ENCODE measurements at places on chromosomes 6 and 20.
A peak's percentile ranks its signal among the peaks of the same experiment; 100 is the strongest.

DNA sequence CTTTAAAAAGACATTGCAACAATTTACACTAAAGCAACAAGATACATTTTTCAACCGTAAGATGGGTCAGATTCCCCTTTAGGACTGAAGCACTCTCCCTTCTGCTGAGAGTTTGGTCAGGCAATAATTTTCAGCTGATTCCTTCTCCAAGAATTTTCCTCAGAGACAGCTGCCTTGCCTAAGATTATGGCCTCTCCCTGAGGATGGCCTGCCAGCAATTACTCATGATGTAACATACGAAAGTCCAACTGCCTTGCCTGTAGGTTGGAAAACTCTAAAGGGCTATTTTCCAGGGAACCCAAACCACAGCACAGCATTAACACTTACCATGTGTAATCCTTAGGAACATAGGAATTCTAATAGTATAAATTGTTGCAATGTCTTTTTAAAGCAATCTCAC lies 229.1 kb upstream of the FLRT3 start:
- no peak for DNase-seq

DNA sequence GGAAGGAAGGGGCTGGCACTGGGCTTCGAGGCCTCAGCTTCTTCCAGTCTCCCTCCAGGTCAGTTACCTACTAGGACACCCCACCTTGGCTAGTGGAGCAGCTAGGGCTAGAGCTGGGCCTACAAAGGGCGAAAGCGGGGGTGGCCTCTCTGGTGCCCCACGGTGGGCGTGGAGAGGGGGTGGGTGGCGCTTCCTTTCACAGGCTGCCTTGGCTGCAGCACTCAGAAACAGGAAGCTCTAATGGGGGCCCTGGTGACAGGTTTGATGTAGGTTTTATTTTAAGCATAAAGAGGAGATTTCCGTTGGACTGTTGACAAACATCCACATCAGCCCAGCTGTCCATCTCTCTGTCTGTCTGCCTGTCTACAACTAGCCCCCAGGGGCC lies 13.4 kb downstream of the FAM110A start:
- DNase-seq, result no peak

- DNase-seq, result peak; percentile 44
Measured at GRCh38 chr6:7052443-7053011, 55.2 kb upstream of the RREB1 start.

GRCh38 chr6:99384507-99384906 lies 9.5 kb downstream of the COQ3 start:
- DNase-seq, result no peak

DNA sequence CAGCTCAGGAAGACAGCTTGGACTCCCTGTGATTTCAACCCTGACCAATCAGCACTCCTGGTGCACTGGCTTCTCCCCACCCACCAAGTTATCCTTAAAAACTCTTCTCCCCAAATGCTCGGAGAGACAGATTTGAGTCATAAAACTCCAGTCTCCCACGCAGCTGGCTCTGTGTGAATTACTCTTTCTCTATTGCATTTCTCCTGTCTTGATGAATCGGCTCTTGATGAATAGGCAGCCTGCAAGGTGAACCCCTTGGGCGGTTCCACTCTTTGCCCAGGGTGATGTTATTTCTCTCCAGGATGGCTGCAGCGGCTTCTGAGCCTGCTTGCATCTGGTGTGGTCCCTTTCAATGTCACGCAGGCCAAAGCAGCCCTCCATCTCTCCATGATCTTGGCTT lies 12.4 kb downstream of the SLC52A3 start:
- DNase-seq, result no peak

- no peak for DNase-seq
Measured at GRCh38 chr20:23225407-23226060, 125.1 kb upstream of the NXT1 start.

- DNase-seq, result no peak
Measured at GRCh38 chr6:126531840-126532239, 191.9 kb downstream of the CENPW start.

GRCh38 chr6:13238640-13239216 lies 89.6 kb downstream of the TBC1D7 start:
- no peak for DNase-seq

- DNase-seq, result no peak
Measured at GRCh38 chr6:29702519-29703103, 20.6 kb upstream of the HLA-F start.

- DNase-seq, result no peak
Measured at GRCh38 chr6:54267798-54268197, 40.4 kb upstream of the TINAG start.

- DNase-seq, result no peak
Measured at GRCh38 chr20:16712511-16712947, 17.3 kb upstream of the SNRPB2 start.

GRCh38 chr6:91337967-91338366 lies 751.1 kb upstream of the MAP3K7 start:
- DNase-seq, result no peak

DNA sequence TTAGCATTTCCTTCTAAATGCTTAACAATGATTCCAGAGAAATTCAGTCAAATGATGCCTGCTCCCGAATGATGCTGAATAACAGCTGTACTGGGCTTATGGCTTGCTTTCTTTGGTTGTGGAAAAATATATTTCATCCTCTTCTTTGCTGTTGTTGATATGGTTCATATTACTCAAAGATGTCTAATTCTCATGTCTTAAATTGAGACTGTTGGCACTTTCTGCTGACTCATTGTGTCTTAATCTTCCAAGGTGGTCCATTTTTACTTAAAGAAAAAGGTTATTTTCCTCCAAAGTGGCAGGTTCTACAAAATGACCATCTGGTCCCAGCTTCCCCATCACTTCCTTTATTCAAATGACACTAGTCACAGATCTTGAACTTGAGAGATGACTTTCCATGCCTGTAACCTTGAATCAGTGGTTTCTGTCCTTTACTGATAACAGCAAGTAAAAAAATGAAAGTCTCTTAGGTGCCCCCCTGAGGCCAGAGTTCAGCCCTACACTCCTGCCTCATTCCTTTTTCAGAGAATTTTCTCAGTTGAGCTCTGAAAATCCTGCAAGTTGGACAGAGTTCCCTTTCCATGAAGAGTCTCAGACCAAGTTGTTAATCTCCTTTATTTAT lies 6.9 kb downstream of the SNAP25 start:
- no peak for DNase-seq

DNA sequence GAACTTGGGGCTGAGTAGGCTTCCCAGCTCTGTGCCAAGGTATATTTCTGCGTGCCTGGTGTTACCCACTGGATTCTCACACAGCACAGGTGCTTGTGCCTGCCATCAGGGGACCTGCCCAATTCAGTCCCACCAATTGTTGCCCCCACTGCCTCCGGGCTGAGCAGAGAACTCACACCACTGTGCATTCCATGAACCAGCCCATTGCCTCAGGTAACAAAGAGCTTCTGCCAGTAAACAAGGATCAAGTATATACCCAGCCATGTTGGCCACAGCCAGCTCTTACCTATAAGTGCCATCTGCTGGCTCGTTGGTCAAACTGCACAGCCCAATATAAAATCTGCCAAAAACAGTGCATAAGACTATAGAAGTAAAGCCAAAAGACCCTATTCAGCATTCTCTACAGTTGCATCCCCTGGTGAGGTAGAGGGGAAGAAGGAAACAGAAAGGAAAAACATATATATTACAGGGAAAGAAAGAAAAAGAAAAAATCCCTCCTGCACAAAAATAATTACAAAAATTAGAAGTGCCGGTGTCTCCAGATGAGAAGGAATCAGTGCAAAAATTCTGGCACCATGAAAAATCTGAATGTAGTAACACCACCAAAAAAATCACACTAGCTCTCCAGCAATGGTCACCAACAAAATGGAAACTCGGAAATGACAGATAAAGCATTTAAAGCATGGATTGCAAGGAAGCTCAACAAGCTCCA lies 241.4 kb downstream of the IBTK start:
- no peak for DNase-seq

DNA sequence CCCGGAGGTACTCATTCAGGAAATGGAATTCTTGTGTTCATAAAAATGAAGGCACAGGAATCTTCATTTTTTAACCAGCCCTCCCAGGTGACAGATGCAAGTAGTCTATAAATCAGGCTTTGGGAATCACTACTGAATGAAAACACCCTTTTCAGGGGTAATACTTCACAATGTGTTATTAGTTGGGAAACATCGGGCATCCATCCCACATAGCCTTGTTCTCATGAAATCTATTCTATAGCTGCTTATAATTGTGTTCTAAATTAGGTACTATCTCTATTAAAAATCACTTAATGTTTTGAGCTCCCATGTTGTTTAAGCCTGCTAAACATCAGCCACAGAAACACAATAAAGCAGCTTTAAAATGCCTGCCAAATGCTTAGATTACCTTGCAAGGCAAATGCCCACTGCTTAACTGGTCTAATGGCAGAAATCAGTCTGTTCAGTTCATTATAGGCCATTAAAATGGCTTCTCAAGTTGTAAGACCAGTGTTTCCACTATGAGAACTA lies 94.9 kb downstream of the L3MBTL3 start:
- no peak for DNase-seq
